ENCODE measurements at places on chromosomes 11 and 22.

- DNase-seq = no peak
These were observed 30.4 kb downstream of the CBL start for GRCh38 chr11:119236490-119236889.

DNA sequence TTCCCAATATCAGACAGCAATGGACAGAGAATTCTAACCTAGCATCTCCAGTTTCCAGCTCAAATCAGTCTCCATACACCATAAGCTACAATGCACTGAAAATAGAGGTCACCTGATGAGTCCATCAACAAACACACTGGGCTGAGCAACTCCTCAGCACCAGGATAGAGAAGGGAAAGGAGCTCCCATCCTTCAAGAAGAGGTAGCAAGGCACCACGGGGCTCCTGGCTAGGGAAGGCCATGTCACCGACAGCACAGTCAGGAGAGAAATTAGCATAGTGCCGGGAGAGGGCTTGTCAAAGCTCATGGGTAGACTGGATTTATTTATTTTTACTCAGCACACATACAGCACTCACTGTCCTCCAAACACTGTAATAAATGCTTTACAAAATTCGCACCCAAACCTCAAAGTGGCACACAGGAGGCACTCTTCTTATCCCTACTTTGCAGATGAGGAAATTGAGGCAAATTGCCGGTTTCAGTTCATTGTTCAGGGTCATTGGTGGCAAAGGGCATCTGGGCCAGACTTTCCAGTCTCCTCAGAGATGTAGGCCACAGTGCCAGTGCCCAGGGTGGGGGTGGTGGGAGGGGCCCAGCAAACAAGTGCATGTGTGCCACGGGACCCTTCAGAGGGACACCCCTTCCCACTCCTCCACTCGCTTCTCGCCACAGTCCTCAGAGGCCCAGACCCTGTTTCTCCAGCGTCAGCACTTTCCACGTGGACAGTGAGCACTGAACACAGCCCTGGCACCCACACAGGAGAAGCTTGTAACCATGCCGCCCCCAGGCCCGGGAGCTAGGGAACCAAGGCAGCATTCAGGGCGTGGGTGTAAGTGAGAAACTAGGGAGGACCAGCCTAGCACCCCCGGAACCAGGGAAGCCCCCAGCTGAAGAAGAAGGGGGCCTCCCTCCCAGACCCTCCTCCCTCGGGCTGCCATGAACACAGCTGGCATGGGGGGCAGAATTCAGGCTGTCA lies 1417.4 kb downstream of the TBC1D22A start:
- no peak for DNase-seq

DNA sequence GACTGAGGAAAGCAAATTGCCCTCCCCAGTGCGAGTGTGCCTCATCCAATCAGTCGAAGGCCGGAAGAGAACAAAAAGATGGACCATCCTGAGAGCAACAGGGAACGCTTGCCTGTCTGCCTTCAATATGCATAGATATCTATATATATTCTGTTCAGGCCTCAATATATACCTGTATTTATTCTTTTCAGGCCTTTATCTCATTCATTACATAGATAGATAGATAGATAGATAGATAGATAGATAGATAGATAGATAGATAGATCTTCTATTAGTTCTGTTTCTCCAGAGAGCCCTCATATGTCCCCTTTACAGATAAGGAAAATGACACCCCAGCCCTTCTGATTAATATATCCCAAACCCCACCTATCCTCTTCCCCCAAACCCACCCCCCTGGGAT lies 55.1 kb upstream of the LMO2 start:
- no peak for DNase-seq

- no peak for DNase-seq
These were observed 127.9 kb downstream of the BUD13 start for GRCh38 chr11:116644941-116645305.

GRCh38 chr11:128747728-128748148 lies 53.9 kb downstream of the FLI1 start:
- DNase-seq = no peak

DNA sequence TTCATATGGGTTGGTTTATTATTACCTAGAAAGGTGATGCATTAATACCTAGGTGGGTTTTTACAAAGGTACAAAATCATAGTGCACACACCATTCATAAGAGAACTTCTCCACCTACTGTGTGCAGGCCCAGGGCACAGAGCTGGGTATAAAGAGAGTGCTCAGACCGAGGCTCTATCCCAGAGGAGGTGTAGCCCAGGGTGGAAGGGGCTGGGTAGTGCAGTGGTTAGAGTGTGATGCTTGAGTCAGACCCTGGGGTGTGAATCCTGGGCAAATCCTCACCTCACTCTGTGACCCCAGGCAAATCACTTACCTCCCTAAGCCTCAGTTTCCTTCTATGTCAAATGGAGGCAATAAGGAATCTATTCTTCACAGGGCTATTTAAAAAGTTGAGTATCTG lies 32.2 kb downstream of the PARVG start:
- DNase-seq = no peak

DNA sequence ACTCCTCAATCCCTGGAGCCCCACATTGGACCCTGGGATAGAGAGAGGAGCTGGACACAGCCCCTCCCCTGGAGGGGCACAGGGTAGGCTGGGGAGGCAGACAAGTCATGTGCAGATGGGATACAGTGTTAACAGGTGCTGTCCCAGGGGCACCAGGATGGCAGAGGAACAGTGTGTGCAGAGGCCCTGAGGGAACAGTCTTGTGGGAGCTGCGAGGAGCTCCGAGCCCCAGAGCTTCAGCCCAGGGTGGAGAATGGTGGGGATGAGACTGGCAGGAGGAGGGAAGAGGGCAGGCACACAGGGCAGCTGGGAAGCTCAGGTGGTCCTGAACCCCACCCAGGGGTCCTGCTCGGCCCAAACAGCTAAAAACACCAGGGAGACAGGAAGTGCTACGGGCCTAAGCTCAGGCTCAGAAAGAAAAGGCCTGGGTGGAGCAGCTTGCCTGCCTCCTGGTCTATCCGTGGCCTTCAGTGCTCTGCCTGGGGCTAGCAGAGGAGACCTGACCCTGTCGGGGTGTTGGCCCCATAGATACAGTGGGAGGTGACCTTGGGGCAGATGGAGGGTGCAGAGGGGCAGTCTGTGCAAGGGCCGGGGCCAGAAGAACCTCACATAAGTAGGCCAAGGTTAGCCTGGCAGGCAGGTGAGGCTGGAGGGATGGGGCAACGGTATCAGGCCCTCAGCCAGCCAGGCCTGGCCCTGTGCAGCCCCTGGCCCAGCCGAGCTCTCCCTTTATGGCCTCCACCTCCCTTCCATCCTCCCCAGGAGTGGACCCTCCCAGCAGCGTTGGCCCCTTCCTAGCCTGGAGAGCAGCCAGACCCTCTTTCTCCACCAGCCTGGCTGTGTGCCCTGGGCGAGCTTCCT lies 15.4 kb downstream of the CAPN5 start:
- DNase-seq = no peak

DNA sequence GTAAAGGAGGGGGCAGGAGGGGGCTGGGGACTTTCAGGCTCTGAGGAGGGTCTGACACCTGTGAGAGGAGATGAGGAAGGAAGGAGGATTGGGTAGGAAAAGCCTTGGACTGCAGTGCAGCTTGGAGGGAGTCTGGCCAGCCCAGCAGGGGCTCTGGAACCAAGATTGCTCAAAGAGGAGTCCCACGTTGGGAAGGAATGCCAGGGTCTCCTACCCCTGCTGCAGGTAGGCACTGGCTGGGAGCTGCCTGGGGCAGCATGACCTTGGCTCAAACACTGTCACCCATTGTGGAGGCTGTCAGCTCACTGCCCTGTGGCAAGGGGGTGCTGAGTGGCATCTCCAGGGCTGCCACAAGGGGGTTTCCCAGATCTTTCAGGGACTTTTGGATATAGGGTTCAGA lies 94.5 kb downstream of the RPS6KA4 start:
- no peak for DNase-seq

GRCh38 chr22:20808844-20809243 lies 34.9 kb downstream of the SERPIND1 start:
- no peak for DNase-seq

DNA sequence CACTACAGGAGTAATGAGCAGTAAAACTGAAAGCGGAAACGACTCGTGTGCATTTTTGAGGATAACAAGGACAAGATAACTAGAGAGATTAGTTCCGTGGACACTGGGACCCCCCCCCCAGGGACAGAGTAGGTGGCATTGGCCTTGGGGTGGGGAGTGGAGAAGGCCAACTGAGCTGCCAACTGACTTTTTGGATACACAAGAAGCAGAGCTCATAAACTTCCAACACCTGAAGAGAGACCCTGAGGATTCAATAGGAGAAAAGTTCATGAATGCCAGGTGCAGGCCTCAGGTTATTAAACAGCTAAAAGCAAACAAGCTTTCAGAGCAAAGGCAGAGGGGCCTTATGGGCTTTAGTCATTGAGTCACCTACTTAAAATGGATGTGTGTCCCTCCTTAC lies 17.6 kb upstream of the PRSS23 start:
- no peak for DNase-seq

- DNase-seq = no peak
These were observed 78.4 kb downstream of the CADM1 start for GRCh38 chr11:115425816-115426215.

DNA sequence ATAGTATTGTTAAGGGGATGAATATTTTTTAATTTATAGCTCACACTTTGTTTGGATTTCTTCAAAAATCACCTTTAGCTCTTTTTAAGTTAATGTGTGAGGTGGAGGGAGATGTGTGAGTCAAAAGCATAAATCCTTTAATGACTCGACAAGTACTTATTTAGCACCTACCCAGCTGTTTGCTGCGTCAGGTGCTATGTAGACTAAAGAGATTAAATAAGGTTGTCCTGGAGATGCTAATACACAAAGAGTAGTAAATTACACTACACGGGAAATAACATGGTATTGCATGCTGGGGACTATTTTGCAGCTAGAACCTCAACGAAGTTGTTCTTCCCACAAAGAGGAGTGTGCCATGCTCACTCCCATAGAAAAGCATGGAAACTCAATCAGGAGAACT lies 583.3 kb upstream of the TENM4 start:
- no peak for DNase-seq

GRCh38 chr22:23289851-23290724 lies 109.8 kb downstream of the BCR start:
- peak; percentile 82 for DNase-seq

DNA sequence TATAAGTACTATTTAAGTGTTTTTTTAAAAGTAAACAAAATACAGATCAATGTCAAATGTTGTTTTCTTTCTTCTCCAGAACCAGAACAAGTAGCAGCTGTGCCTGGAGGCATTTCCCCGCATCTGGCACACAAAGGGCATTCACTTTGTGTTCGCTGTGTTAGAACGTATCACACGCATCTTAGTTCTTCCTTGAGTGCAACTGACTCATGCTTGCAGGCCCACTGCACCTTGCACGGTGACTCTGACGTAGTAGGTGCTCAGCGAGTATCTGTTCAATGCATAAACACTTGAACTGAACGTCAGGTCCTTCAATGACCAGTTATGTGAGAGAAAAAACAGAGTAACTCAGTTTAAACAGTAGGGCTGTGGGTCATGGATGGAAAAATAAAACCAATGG lies 3.5 kb downstream of the IFT27 start:
- no peak for DNase-seq

- DNase-seq = no peak
These were observed 30.7 kb downstream of the PPP2R1B start for GRCh38 chr11:111735262-111736116.

DNA sequence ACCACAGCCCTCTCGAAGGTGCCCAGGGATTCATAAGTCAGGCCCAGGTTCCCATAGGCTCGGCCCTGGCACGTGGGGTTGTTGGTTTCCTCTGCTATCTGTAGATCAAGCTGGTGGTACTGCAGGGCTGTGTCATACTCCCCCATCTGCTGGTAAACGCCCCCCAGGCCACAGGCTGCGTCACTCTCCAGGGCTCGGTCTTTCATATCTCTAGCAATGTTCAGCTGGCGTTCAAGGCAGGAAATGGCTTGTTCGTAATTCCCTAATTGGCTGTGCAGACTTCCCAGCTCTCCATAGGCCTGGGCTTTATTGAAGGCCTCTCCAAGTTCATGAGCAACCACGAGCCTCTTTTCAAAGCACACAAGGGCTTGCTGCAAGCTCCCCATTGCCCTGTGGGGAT lies 186.4 kb upstream of the PITPNB start:
- DNase-seq = no peak

- no peak for DNase-seq
These were observed 61.6 kb downstream of the DYNC2H1 start for GRCh38 chr11:103170865-103171264.
